ENCODE measurements at places on chromosomes 6 and 20.

DNA sequence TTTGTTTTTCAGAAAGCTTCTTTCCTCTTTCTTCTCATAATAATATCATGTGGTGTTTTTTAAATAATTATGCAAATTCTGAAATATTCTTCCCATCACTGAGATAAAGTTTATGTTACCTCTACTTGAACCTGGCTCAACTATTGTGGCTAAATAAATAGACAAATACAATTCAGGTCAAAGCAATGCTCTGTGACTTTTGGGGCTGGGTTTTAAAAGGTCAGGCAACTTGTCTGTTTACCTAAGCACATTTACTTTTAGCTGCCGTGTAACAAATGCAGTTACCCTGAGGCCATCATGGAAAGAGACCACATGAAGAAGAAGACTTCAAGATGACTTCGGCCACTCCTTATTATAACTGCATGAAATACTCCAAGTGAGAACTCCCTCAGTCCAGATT lies 33.7 kb upstream of the MEI4 start:
- no peak for DNase-seq

DNA sequence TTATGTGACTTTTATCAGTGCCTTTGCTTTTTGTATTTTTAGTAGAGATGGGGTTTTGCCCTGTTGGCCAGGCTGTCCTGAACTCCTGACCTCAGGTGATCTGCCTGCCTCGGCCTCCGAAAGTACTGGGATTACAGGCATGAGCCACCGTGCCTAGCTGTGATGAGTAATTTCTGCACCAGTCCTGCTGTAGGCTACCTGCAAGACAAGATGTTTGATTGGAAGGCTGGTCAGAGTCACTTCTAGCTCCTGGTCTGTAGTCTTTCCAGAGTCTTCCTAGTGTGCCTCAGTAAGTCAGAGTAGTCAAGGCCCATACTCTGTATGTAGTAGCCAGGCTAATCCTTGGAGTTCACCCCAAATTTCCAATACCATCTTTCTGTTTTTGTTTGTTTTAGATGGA lies 8.9 kb downstream of the TIAM2 start:
- DNase-seq: no peak

DNA sequence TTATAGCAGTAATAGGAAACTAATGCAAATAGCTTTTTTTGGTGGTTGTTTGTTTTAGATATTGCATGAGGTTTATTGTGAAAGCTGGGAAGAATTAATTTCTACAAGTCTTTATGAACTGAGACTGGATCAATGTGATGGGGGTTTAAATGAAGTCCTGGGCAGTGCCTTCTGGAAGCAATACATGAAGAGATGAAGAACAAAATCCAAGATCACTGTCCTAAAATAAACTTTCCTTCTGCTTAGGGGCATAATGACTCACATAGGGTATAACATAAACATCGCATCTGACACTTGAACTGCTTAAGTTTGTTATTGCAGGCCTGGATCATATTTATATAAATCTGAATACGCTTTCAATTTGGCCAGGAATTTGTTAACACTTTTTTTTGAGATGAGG lies 20.9 kb upstream of the SHLD1 start:
- no peak for DNase-seq

GRCh38 chr20:58010666-58011065 lies 217.8 kb downstream of the ANKRD60 start:
- DNase-seq: no peak

DNA sequence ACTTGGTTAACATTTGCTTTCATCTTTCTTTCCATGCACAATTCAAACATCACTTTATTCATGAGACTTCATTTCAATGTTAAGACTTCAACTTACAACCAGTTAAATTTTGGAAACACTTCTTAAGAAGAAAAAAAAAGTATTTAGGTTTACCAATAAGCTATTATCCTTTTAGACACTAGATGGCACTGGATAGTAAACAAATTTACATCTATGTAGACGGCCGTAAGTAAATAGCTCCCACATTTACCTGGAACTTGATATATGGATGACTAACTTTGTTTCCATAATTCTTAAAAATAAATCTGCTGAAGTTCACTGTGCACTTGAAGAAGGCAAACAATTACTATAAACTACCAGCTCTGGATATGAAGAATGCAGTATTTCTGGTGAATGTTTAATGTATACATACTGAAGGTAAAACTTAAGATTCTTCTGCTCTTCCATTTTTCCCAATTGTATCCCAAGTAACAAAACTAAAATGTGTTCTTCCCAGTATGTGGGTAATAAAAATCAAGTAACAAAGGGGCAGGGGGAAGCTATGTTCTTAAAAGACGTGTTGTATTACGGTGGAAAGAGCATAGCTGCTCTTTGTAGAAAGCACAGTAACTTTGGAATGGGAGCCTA lies 130.6 kb upstream of the C6orf118 start:
- no peak for DNase-seq

DNA sequence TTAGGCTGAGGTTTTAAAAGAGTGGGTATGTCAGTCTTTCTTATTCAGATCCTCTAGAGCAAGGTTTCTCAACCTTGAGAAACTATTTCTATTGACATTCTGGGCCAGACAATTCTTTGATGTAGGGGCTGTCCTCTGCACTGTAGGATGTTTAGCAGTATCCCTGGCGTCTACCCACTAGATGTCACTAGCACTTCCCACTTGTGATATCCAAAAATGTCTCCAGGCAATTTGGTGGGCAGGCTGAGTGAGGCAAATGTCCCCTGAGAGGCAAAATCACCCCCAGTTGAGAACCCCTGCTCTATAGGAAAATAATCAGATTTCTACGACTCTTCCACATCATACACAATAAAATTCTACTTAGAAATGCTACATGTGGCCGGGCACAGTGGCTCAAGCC lies 7.7 kb upstream of the ZKSCAN8 start:
- DNase-seq: no peak

DNA sequence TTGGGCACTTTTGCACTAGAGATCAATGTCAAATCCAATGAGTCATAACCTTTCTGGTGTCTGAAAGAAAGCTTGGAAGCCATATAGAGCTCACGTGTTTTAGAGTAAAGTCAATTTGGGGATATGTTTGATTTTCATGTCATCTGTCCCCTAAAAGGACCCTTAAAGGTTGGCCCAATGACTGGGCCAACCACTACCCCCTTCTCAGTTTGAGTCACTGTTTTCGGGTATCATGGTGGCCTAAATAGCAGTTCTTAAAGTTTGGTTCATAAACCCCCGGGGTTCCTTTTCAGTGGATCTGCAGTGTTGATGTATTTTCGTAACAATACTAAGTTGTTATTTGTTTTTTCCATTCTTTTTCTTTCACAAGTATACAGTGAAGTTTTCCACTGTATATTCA lies 327.6 kb downstream of the PRL start:
- DNase-seq: no peak

GRCh38 chr20:62088258-62089127 lies 22.8 kb upstream of the TAF4 start:
- DNase-seq: no peak

DNA sequence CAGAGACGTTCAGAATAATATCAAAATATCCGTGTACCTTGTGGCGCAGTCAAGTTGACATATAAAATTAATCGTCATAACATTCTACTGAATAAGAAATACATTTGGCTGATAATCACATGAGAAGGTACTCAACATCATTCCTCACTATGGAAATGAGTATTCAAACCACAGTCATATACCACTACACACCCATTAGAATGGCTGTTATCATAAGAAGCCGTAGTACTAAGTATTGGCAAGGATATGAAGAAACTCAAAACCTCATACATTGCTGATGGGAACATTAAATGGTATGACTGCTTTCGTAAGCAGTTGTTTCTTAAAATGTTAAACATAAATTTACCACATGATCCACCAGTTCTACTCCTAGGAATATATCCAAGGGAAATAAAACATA lies 244.7 kb downstream of the CDKAL1 start:
- DNase-seq: no peak

DNA sequence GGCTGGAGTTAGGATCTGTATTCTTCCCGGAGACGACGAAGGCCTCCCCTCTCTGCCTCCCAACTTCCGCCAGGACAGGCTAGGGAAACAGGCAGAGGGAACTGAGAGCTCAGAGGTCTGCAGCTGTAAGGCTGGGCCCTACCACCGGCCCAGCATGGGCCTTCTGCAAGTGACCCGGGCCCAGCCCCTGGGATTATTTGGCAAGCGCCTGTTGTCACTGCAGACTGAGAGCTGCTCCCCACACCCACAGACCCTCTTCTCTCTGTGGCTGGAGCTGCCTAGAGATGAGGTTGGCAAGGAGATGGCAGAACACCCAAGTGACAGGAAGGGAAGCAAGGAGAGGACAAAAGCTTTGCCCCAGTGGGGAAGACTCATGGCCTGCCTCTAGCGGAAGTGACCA lies 212.6 kb downstream of the ZDHHC14 start:
- DNase-seq: no peak

- DNase-seq: no peak
Observed at GRCh38 chr6:9095729-9096128, 660.4 kb upstream of the SLC35B3 start.

- no peak for DNase-seq
Observed at GRCh38 chr6:78523622-78524021, 343.7 kb upstream of the IRAK1BP1 start.

All from stimulated activated CD8-positive, alpha-beta memory T cell treated with anti-CD3 and anti-CD28 coated beads, Interleukin-4, amount 100 ng/mL, for 4 hours (primary cell).